Activated T-helper 2 cell treated with anti-CD3 and anti-CD28 coated beads, Interferon-gamma antibody, Interleukin-2, Interleukin-4, amounts not matched to agents 10 μg/mL and 5 μg/mL and 100 μg/mL, durations not matched to agents 14 hours and 24 hours and 36 hours (primary cell): ENCODE measurements at places on chromosomes 1 and 21.

- no peak for DNase-seq
These were observed 30.3 kb downstream of the SLC45A1 start for GRCh38 chr1:8348047-8348776.

GRCh38 chr21:15730484-15731242, 881 bp downstream of the USP25 start:
- DNase-seq, result no peak

GRCh38 chr1:18580691-18581419, 49.8 kb upstream of the PAX7 start:
- no peak for DNase-seq

- no peak for DNase-seq
These were observed 96.5 kb downstream of the DTL start for GRCh38 chr1:212132025-212132424.

DNA sequence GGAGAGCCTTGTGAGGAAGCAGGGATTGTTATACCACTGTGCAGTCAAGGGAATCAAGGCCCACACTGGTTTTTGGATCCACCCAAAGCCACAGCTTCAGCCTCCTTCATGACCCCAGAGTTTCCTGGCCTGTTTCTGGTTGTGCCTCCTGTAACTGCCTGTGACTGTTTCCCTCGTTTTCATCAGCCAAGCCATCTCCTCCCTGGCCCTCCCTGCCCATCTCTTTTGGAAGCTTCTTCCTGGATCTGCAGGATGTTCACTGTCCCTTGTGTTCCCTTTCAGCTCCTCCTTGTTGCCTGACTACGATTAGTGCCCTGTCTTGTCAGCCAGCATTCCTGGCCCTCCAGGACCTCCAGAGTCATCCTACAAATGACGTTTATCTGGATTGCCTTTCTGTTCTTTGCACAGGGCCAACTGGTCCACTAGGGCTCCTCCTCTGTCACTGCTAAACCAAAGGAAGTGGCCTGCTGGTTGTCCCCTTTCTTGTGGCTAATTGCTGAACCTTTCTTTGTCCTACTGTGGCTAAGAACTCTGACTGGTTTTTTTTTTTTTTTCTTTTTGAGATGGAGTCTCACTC, 17.9 kb downstream of the SFT2D2 start:
- DNase-seq, result no peak

DNA sequence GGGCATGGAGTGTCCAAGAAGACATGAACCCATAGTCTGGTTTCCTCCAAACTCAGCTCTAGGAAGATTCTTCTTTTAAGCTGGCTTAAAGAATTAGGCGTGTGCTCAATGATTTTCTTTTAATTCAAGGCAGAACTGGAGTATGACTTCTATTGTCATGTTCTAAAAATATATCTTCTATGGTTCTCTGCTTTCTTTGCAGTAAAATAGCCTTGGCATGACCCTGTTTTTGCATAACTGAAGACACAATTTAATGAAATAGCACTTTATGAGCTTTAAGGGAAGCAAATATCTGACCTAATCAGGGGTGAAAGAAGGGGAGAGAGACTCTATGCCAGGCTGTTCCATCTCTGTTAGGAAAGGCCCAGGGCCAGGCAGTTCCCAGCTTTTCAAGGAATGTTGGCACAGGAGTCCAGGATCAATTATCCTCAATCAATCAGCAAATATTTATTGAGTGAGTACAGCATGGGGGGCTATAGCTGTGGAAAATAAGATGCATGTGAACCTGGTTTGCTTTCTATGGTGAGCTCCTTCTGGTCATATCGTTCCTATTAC, 7.2 kb upstream of the CSF1 start:
- DNase-seq, result no peak

DNA sequence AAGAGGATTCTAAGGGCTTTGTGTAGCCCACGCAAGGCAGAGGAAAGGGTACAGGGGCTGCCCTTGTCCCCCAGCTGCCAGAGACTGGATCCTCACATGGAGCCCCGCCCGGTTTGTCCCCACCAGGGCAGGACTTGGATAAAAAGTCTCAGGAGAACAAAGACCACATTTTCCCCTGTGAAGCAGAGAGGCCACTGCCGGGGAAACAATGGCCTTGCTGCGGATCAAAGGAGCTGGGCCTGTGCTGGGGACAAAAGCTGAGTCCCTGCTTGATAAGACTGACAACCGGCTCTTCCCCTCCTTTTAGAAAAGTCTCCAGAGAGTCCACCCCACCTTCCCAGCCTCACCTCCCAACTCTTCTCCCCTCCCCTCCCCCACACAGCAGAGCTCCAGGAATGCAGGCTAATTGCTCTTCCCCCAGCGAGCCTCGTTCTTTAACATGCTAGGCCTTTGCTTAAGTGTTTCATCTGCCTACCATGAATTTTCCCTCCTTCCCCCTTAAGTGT, 142.4 kb downstream of the PLPP3 start:
- no peak for DNase-seq

GRCh38 chr1:218347723-218348627, 2.8 kb downstream of the TGFB2 start:
- no peak for DNase-seq

DNA sequence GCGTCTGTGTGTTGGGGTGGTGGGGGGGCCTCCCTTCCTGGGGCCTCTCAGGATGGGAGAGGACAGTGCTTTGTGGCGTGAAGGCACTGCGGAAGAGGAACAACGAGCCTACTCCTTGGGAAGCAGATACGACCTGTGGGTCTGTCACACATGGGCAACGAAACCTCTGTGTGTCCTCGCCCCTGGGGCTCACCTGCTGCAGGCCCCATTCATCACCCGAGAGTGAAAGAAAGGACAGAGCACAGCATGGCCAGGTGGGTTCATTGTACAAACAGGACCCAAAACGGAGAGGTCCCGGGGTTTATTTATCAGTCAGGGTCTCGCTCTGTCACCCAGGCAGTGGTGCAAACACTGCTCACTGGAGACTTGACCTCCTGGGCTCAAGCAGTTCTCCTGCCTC, 40.1 kb upstream of the LIN9 start:
- DNase-seq, result no peak

DNA sequence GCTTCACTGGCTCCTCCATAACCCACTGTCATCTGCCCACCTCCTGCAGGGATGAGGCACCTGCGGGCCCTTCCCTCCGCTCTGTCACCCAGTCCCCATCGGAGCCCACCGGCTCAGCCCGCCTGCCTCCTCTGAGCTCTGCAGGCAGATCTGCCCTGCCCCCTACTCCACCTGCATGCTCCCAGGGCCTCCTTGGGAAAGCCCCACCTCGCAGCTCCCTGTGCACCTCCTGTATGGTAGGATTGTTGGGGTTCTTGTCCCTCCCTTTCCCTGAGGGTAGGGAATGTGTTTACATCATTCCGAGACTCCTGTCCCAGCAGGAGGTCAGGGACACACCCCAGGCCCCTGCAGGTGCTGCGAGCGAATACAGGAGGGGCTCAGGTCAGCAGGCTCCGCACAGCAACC, 50.5 kb downstream of the SIK1 start:
- no peak for DNase-seq

GRCh38 chr1:151851886-151852285, 1.6 kb downstream of the THEM5 start:
- DNase-seq, result no peak

- no peak for DNase-seq
These were observed 55.9 kb downstream of the ITPKB start for GRCh38 chr1:226682871-226683814.

DNA sequence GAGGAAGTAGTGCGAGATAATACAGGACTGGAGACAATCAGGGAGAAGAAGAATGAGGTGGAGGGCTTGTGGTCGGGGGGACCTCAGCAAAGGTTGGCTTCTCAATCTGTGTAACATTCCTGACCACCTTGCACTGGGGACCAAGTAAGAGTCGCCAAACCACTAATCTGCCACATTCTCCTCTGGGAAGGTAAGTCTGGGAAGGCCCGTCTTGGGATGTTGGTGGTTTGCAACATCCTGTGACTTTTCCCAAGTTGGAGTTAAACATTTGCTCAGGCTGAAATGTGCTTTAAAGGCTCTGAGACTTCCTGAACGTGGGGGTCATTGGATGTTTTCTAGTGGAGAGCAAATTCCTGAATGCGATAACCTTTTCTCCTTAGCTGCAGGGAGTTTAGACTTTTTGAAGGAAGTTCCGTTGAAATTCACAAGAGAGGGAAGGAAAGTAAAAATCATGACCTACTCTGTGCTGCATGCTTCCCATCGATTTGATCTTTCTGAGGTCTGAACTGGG, 325.9 kb downstream of the RPS6KC1 start:
- no peak for DNase-seq

DNA sequence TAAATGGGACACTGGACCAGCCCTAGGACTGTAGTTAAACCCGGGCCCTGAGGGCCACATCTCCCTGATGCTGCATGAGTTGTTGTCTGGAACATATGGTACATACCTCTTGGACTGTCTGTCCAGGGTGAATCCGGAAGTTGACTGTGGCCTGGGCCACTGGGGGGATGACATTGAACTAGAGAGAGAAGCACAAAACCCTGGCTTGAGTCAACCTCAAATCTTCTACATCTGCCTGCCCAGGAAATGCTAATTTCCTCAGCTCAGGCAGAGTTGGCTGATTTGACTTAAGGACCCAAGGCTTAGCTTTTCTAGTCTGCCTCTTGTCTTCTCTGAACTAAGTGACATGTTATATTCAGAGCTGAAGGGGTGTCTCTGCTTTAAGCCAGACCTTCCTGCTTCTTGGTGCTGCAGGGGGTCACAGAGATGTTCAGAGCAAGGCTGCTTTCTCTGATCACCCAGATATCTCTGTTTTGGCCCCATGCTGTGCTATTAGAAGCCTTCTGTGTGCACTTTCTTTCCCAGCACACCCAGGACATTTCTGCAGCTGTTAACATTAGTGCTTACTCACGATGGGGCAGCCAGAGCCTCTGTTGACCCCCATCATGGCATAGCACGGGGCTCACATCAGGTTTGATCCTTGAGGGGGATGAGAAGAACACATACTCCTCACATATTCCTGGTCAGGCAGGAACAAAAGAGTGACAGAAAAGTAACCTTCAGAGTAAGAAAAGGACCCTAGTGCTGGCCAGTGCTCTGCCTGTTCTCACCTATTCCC, 9.6 kb downstream of the PM20D1 start:
- DNase-seq, result no peak

DNA sequence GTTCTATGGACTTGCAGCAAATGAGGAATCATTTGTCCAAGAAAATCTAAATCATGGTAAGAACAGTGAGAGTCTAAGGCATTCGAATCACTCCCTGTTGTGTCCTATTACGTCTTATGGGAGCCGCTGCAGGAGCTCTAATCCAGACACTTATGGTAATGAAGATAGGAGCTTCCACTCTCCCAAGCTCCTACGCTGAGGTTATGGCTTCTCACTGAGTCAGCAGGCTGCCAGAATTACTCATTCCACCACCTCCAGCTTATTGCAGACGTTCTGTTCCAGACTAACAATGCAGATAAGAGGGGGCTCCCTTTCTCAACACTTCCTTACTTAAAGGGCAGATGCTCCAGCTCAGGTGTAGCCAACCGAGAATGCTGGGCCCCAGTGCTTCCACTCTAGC, 212.6 kb downstream of the GREM2 start:
- DNase-seq, result no peak

DNA sequence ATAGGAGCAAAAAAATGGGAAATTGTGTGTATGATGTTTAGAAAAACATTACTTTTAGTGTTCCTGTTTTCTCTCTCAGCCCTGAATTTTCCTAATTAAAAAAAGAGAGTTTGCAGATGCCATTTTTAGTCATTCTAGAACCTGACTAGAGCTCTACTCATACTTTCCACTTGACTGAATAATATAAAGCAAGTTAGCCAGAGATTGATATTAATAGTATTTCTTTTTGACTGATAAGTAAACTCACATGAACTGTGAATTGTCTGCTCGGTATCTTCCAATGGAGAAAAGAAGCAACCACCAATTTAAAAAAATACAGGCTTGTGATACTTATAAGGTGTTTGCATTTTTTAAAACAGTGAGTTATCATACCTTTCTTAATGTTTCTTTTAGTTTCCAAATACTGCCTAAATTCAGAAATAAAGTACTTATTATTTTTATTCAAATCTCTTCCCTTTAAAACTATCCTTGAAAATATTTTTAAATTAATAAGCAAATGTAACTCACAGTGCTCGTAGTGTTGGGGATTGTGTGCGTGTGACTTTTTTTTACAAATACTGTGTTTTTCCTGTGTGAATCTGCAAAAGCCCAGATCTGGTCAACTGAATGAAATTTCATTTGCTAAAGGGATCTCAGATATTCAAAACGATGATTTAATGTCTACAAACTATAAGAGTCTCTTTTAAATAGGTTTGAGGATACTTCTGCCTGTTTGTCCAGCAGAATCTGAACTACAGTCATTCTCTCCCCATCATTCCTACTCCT, 9.8 kb downstream of the RAP1A start:
- no peak for DNase-seq

GRCh38 chr1:161440312-161440894, 64.9 kb upstream of the FCGR2A start:
- peak; percentile 68 for DNase-seq

- DNase-seq, result no peak
These were observed 16.3 kb downstream of the CNIH3 start for GRCh38 chr1:224632381-224632871.

- no peak for DNase-seq
These were observed 2.0 kb upstream of the C1orf174 start for GRCh38 chr1:3902111-3902511.

DNA sequence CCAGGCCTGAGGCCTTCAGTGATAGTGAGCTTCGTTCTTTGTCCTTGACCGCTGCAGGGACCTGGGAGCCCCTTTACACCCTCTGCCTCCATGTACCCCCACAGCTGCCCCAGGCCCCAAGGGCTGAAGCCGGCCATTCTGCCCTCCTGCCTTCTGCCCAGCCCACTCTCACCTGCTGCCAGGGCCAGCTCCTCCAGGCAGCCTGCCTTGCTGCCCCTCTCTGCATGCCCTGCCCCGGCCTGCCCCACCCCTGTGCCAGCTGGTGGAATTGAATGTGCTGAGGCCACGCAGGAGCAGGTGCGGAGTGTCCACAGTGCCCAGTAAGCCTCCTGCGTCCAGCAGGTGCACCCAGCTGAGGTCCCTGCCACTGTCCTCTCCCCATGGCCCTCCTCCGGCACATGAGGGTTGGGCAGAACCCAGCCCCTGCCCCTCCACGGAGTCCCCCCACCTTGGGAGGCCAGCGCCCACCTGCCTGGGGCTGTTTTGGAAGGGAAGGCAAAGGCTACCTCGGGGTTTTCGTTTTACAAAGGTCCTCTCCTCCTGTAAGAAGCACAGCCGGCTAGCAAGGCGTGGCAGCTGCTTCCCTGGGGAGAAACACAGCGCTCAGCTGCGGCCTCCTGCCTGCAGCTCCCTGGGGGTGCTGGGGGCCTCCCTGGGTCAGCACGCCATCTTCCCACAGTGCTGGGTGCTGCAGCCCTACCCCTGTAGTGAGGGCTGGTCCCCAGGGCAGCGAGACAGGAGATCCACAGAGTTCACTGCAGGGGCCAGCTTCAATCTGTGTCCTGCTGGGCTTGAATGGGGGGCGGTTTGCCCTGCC, 21.0 kb downstream of the MMEL1 start:
- no peak for DNase-seq

GRCh38 chr1:64215576-64215975, 12.2 kb downstream of the UBE2U start:
- no peak for DNase-seq

DNA sequence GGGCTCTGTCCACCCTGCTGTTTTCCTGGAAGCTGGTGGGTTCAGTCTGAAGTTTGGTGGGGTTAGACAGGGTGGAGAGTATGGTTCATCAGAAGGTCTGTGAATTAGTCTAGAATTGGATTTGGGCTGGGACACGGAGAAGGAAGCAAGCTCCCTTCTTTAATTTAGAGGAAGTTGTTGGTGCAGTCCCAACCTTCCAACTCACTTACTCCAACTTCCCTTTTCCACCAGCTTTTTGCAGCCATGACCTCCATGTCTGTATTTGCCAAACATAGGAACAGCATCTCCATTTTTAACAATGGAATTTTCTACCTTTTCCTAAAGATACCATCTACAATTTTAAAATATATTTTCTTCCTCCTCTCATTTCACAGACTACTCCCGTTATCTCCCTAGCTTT, 28.5 kb upstream of the PRELP start:
- no peak for DNase-seq
